ENCODE measurements at places on chromosomes 11 and 22. TPM values are rescaled to one million over a fixed set of nuclear protein-coding genes. Genes with fewer than 3 reads are reported as not detected.

DNA sequence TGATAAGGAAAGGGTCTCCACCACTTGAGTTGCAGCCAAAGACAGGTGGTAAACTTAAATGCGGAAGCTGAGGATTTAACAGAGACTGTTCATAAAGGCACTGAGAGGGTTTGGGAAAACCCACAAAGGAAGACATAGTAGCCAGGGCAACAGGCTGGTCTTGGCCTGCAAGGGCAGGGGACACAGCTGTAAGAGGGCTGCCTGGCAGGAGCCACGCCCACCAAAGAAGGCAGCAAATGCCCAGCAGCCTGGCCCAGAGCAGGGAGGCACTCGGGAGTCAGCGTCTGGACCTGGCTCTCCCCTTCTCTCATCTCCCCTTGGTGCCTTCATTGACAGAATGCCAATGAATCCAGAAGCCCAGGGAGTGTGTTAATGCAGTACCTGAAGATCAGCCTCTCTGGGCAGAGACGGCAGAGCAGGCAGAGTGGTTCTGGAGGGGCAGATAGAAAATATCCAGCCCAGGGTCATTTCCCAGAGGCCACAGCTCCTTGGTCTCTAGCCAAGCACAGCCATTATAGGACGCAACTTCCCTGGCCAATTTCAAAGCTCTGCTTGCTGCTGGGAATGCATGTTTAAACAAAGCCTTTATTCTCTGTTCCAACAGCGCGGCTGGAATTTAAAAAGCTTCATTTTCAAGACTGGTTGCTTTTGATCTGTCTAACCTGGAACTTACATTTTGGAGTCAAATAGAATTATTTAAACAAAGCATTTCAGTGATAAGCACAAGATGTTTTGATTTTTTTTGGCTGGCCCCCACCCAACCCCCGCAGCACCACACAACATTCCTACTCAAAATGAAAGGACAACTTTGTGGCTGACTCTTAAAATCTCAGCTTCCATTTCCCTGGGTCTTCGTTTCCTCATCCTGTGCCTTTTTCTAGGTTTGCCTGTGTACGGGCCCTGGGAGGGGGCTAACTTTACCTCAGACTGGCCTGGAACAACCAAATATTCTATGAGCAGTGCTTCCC is 125.6 kb upstream of the LMO1 start:
- peak overlapping the region; percentile 70 for H3K27ac ChIP-seq
- H3K27me3 ChIP-seq: no peaks in the 10 kb centered on the region
- no peak for DNase-seq
- no peaks in the 10 kb centered on the region for H3K4me1 ChIP-seq
- H3K4me3 ChIP-seq: peak overlapping the region; percentile 27

DNA sequence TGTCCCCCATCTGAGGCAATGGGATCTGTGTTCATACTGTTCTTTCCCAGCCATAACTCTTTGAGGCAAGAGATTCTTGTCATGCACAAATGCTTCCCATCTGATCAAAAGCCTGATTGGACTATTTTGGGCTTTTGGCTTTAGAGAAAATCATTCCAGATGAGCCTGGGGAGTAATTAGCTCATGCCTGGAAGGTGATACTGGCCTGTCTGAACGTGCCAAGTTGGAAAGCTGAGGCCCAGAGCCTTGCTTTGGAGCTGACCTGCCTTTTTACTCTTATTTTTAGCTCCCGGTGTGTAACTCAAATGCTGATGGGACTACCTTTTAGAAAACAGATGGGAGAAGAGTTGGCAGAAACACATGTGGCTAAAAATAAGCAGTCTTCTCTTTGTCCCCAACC is 105.0 kb downstream of the DBX1 start:
- H3K4me1 ChIP-seq: no peaks in the 10 kb centered on the region
- peak overlapping the region; percentile 83 for H3K27ac ChIP-seq
- H3K27me3 ChIP-seq: no peaks in the 10 kb centered on the region
- DNase-seq: no peak
- no peak overlapping the region for H3K4me3 ChIP-seq

- H3K27ac ChIP-seq: no peak overlapping the region
- H3K36me3 ChIP-seq: no peaks in the 10 kb centered on the region
- no peak for DNase-seq
These were observed 26.3 kb upstream of the CDON start for GRCh38 chr11:126088999-126089398.

GRCh38 chr11:35118906-35119305 is 20.1 kb upstream of the CD44 start:
- H3K27me3 ChIP-seq: no peaks in the 10 kb centered on the region
- no peak overlapping the region for H3K4me3 ChIP-seq
- H3K4me1 ChIP-seq: no peaks in the 10 kb centered on the region
- no peaks in the 10 kb centered on the region for H3K36me3 ChIP-seq
- DNase-seq: no peak
- no peak overlapping the region for H3K27ac ChIP-seq

GRCh38 chr22:22857607-22858558 is 29.7 kb upstream of the IGLL5 start:
- no peaks in the 10 kb centered on the region for H3K36me3 ChIP-seq
- H3K27ac ChIP-seq: no peak overlapping the region
- no peaks in the 10 kb centered on the region for H3K4me1 ChIP-seq
- DNase-seq: no peak

DNA sequence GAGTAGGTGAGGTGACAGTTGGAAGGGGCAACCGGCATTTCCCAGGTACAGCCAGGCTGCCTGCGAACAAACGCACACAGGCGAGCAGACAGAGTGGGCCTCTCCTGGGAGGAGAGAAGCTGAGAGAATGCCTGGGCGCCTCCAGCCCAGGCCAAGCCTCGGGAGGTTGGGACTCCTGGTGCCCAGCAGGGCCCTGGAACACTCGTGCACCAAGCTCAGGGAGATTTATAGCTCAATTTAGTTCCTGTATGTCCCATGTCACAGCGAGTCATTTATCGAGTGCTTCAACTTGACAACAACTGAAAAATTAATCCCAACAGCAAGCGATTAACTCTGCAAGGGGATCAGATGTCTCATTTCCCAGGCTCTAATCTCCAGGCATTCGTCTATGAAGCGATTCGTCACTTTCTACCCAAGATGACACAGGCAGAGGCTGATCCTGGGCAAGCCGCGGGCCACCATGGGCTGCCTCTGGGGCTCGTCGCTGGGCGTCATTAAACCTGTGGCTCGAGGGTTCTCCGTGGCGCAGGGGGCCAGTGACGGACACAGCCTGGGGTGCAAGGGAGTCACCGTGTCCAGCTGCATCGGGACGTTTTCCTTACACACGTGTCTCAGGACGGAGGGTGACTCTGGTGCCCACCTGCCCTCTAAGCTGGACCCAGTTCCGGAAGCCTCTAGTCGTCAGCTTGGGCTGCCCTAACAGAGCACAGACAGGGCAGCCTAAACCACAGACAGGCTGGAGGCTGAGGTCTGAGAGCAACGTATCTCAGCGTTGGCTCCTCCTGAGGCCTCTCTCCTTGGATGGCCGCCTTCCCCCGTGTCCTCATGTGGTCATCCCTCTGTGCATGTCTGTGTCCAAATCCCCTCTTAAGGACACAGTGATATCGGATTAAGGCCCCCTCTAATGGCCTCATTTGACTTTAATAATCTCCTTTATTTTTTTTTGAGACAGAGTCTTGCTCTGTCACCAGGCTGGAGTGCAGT is 154.1 kb downstream of the CTTN start:
- no peak for DNase-seq
- H3K36me3 ChIP-seq: no peaks in the 10 kb centered on the region
- H3K27ac ChIP-seq: no peak overlapping the region
- no peaks in the 10 kb centered on the region for H3K27me3 ChIP-seq

DNA sequence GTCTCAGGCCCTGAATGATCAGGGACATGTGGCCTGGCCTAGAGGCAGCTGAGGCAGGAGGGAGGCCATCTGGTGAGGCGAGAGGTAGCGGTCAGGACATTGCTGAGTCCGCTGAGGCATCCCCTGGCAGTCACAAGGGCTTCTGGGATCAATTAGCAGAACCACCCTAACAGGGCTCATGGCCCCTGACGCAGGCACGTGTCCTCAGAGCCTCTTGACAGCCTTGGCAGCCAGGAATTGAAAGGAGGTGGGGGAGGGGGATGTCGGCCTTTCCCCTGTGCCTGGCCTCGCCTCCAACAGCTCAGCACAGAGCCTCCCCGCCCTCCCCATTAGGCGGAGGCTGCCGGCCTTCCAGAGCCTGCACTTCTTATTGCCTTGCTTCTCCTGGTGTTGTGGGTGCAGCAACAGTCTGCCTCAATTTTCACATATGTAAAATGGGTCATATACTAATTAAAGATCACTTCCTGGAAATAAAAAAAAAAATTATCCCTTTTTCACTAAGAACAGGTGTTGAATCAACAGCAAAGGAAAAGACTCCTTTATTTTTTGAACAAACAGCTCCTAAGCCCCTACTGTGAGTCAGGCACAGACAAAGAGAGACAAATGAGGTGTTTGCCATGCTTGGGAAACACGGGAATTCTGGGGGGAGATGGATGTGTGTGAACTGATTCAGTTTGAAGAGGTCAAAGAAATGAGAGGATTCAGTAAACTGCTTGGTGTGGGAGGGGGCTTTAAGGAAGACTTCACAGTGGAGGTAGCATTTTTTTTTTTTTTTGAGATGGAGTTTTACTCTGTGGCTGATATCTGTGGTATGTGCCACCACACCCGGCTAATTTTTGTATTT is 55.3 kb downstream of the NFAM1 start:
- no peaks in the 10 kb centered on the region for H3K36me3 ChIP-seq
- no peaks in the 10 kb centered on the region for H3K4me1 ChIP-seq
- DNase-seq: peak; percentile 72
- no peaks in the 10 kb centered on the region for H3K27me3 ChIP-seq
- no peak overlapping the region for H3K4me3 ChIP-seq
- peak overlapping the region; percentile 64 for H3K27ac ChIP-seq

DNA sequence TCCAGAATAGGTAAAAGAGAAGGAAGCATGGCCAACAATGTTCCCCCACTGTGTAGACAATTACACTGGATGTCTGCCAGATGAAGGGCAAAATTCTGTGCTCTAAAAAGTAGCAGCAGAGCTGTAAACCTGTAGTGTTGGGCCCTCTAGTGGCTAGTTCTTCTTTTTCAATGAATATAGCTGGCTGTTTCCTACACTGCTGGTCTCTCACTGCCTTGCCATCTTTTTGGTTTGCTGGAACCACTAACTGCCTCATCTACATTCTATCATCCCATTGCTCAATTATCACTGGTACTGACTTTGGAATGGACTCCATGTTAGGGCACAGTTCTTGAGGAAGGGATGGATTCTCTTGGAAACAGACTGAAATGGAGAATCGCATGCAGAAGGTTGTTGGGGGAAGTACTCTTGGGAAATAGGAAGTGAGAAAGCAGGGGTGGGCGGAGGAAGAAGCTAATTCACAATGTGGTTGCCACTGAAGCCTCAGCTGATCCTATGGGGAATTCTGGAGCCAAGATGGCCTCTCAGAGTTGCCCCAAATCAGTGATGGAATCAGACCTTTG is 17.9 kb downstream of the KCNE3 start:
- peaks cover 4% of the 10 kb centered on the region for H3K4me1 ChIP-seq
- no peaks in the 10 kb centered on the region for H3K36me3 ChIP-seq
- no peak for DNase-seq
- H3K27ac ChIP-seq: no peak overlapping the region
- H3K27me3 ChIP-seq: no peaks in the 10 kb centered on the region

Gene MS4A3
- not detected for total RNA-seq

DNA sequence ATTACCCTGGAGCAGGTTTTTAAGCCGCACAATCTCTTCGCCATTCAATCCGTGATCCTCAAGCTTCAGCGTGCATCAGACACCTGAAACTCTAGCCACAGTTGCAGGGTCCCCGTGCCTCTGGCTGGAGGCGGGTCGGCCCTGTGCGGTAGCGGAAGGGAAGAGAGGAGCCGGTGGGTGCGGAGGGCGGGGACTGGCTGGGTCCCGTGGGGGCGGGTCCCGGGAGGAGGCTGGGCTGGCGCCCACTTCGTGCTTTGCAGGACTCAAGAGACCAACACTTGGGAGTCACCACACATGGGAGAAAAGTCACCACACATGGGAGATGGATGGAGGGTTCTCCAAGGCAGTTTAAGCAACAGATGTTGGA is 772 bp downstream of the C22orf15 start:
- no peaks in the 10 kb centered on the region for H3K36me3 ChIP-seq
- H3K4me3 ChIP-seq: no peak overlapping the region
- no peaks in the 10 kb centered on the region for H3K4me1 ChIP-seq

Gene MOB2
- 46.1 TPM for total RNA-seq

Gene TEF
- 26.6 TPM for total RNA-seq

Gene SERPIND1
- 0.29 TPM for total RNA-seq

Gene P2RY2
- total RNA-seq: 7.6 TPM

DNA sequence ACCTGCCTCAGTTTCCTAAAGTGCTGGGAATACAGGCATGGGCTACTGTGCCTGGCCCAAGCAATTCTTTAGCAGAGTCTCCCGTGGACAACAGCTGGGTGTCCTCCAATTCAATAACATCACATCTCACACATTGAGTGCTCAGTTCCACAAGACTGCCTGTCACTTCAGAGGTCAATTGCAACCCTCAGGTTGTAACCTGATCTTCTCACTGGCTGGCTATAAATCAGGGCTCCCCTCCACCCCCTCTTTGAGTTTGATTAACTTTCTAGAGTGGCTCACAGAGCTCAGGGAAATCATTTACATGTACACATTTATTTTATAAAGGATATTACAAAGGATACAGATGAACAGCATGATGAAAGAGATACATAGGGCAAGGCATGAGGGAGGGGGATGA is 68.1 kb downstream of the MCHR1 start:
- DNase-seq: no peak
- no peaks in the 10 kb centered on the region for H3K36me3 ChIP-seq
- H3K27ac ChIP-seq: no peak overlapping the region
- no peaks in the 10 kb centered on the region for H3K27me3 ChIP-seq
- H3K4me1 ChIP-seq: no peaks in the 10 kb centered on the region

DNA sequence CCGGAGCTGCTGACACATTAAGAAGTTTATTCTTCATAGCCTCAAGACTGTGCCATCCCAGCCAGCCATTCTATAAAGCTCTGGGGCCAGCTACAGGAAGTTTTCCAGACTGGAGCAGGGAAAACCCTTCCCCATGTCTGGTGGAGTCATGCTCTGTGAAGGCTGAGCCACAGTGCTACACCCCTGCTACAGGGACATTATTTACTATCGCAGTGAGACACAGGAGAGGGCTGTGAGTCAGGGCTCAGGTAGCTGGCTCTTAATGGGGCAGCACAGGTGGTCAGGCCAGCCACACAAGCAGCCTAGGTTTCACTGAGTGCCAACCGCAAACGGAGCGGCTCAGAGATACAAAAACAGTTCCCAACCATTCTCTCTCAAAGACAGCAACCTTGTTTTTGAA is 12.1 kb downstream of the HPS4 start:
- DNase-seq: no peak
- H3K27ac ChIP-seq: no peak overlapping the region
- H3K4me1 ChIP-seq: no peaks in the 10 kb centered on the region
- H3K4me3 ChIP-seq: no peak overlapping the region
- peaks cover 5% of the 10 kb centered on the region for H3K36me3 ChIP-seq

- peak overlapping the region; percentile 55 for H3K4me3 ChIP-seq
- peak; percentile 68 for DNase-seq
- H3K27ac ChIP-seq: peak overlapping the region; percentile 95
- peaks cover 17% of the 10 kb centered on the region for H3K4me1 ChIP-seq
These were observed 2.0 kb downstream of the PDGFB start for GRCh38 chr22:39242595-39243438.
